GM03348 (cell line): ENCODE measurements at places on chromosomes 1 and 21.

DNA sequence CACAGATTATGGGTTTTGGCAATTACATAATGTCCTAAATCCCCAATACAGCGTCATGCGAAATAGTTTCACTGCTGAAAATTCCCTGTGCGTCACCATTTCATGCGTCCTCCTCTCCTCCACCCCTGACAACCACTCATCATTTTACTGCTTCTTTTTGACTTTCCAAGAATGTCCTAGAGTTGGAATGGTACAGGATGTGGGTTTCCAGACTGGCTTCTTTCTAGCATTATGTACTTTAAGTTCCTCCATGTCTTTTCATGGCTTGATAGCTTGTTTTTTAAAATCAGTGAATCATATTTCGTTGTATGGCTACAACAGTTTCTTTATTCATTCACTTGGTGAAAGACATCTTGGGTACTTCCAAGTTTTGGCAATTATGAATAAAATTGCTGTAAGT, 7.4 kb downstream of the NBPF3 start:
- no peak for DNase-seq

- no peak for DNase-seq
Measured at GRCh38 chr21:31902438-31902837, 29.6 kb downstream of the HUNK start.

DNA sequence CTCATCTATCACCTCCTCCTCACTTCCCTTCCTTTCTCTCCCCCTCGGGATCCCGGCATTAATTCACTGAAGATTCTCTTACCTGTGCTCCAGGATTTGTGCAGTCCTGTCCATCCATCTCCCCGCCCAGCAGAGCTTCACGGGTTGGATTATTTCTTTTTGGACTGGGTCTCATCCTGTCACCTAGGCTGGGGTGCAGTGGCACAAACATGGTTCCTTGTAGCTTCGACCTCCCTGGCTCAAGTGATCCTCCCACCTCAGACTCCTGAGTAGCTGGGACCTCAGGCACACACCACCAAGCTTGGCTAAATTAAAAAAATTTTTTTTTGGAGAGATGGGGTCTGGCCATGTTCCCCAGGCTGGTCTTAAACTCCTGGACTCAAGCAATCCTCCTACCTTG, 12.3 kb upstream of the CSF3R start:
- DNase-seq: no peak

GRCh38 chr1:205981257-205981656, 21.9 kb downstream of the RAB7B start:
- DNase-seq: no peak

DNA sequence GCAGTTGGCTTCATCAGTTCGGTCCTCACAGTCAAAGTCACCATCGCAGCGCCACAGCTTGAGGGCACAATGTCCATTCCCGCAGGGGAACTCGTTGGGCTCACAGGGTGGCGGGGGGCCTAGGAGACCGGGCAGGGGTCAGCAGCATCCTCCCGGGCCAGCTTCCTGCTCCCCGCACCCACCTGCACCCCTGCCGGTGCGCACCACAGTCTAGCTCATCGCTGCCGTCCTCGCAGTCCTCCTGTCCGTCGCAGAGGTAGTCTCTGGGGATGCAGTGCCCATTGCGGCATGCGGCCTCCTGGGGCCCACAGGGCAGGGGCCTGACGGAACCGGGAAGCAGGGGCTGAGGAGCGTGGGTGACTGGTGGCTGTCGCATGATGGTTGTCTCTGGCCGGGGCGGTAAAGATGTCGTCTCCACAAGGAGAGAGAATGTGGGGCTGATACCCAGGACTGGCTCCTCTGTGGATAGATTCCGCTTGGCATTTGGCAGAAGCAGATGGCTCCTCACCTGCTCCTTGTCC, 49.8 kb downstream of the HSPG2 start:
- no peak for DNase-seq

DNA sequence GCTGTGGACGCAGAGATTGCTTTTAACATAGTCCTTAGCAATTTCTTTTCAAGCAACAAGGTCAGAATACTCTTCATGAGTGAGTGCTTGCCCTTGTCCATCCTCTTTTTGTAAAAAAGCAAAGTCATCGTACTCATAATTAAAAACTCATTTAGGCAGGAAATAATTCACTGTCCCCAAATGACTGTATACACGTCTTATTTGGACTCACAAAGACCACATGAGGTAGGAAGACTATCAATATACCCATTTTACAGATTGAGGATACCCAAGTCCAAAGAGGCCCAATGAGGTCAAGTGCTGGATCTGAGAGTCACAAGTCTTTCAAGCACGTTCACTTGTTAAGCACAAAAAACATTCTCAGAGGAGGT, 13.2 kb downstream of the ITPKB start:
- no peak for DNase-seq

GRCh38 chr1:212633161-212633560, 24.6 kb downstream of the ATF3 start:
- DNase-seq: no peak

DNA sequence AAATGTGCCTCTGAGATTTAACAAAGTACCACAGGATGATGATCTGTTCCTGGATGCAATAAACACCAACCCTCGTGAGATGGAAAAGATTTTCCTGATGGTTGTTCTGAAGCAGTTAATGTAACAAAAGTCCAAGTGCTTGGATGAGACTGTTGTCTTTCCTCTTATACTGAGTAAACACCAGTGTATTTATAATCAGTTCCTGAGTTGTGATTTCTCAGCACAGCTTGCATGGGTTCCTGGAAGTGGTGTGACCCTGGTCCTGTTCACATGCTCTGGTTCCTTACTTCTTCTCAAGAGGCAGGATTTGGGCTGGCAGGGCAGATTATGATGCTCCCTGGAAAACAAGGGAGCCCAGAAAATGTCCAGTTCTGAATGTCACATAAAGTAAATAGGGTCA, 208.2 kb upstream of the USP24 start:
- no peak for DNase-seq

- no peak for DNase-seq
Measured at GRCh38 chr1:20223106-20223505, 36.8 kb upstream of the PLA2G2C start.

GRCh38 chr1:233641029-233641428, 27.1 kb downstream of the KCNK1 start:
- DNase-seq: no peak

GRCh38 chr21:34827445-34828235, 158.8 kb downstream of the CLIC6 start:
- no peak for DNase-seq

GRCh38 chr1:18635891-18636595, 5.4 kb downstream of the PAX7 start:
- DNase-seq: no peak

- DNase-seq: no peak
Measured at GRCh38 chr1:207470927-207471326, 16.8 kb downstream of the CR2 start.

DNA sequence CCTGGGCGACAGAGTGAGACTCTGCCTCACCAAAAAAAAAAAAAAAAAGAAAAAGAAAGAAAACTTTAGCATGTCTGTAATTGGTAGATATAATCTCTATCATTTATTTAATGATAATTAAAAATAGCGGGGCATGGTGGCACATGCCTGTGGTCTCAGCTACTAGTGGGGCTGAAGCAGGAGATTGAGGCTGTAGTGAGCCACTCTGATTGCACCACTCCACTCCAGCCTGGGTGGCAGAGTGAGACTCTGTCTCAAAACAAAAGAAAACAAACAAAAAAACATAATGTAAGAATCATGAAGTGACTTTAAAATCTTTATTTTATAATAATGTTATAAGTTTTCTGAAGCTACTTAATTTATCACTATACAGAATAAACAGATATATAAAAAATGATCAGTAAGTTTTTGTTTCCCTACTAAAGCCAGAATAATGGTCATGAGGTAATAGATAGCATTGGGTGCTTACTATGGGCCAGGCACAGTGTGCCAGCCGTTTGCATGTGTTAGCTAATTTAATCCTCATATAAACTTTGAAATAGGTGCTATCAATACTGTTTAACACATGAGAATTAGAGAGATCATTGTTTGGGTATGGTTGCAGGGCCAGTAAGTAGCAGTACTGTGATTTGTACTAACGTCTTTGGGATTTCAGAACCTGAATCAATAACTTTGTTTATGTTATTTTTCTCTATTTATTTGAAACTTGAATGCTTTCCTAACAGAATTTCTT, 23.8 kb downstream of the CLIC4 start:
- DNase-seq: no peak

- DNase-seq: peak; percentile 39
Measured at GRCh38 chr1:59498640-59499039, 201.7 kb downstream of the FGGY start.

DNA sequence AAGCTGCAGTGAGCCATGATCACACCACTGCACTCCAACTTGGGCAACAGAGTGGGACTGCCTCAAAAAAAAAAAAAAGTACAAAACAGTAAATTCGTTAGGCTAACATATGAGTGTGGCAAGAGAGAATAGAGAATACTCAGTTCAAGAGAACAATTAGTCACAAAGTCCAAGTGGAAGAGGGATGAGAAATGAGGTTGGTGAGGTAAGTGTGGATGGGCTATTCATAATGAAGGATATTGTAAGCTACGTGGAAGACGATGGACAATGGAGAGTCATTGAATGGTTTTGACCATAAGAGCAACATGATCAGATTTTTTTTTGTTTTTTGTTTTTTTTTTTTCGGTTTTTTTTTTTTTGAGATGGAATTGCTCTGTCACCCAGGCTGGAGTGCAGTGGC, 34.8 kb downstream of the WDTC1 start:
- DNase-seq: no peak

DNA sequence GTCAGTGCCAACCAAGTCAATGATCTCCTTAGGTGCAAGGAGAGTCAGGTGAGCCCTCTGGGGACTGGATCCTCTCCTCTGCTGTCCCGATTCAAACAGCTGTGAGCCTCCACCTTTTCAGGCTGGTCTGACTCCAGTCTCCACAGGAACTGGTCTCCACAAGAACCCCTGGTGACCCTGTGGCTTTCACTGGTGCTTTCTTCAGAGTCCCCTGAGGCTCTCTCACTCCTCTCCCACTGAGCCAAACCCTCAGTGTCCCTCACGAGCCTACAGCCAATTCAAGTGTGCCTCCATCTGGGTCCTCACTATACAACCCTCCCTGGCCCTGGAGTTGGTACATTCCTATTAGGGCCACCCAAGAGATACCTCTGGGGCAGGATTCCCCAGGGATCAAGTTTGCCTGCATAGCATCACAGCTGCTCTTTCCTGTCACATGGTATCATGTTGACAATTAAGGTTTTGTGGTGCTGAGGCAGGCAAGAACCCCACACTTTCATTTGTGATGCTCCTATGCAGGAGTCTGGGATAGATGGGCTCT, 5.2 kb upstream of the NGF start:
- no peak for DNase-seq

- DNase-seq: peak; percentile 48
Measured at GRCh38 chr1:78254517-78254916, 208.8 kb downstream of the GIPC2 start.

- DNase-seq: no peak
Measured at GRCh38 chr1:190963321-190963720, 485.7 kb upstream of the BRINP3 start.

DNA sequence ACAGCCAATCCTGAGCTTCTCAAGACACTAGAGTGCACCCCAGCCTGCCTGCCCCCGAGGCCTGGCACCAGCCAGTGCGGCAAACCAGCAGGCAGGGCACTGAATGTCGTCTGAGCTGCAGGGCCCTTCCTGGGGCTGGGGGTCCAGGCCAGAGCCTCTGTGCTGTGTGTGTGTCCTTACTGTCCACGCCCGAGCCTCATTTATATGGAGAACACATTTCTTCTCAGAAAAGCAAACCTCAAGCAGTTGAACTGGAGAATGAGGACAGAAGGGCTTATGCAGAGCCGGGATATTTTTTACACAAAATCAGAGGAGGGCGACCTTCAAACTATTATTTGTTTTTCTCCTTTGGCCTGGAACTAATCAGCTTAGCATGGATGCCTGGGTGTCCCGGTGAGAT, 52.7 kb downstream of the POFUT2 start:
- no peak for DNase-seq

GRCh38 chr21:46173573-46173972, 10.7 kb downstream of the SPATC1L start:
- no peak for DNase-seq

DNA sequence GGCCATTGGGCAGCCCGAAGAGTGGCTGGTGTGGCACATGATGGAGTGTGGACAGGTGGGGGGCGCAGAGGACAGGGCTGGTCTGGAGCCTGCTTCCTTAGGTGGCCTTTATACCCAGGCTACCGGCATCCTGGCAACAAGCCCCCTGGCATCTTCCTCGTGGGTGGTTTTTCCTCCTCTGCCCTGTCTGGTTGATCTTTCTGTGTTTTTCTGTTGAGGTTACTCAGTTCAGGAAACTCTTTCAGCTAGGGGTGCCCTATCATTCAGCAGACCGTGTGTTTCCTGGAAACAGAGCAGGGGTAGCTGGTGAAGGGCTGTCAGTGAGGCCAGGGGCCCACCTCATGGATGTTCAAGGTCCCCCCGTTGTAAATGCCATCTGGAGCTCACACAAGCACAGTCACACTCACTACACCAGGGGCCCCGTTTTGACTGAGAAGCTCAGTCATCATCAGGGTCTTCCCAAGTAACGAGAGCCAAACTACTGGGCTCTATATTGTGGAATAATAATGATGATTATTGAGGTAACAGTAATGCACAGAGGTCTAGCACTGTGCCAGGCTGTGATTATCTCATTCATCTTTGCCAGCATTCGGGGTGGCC, at the start of gene KRTAP12-4:
TSS of gene KRTAP12-4 (minus strand) at position 84 of the 600 bp plus-strand sequence. CDS start at position 39, 45 bp downstream.
- no peak for DNase-seq

DNA sequence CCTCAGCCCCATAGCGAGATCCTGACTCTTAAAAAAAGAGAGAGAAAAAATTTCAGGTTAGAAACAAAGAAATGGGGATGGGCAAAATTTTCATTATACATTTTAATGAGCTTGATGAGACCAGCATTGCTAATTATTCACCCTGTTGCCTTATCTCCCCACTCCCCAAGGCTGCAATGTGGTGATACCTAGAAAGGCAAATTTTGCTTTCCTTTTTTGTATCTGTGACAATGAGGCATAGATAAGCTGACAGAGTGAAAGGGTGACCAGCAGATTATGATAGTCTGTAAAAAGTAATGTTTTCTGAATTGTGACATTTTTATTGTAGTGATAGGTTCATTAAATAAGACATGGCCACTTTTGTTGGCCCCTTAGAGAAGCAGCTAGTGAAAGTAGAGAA, 12.9 kb downstream of the SRRM1 start:
- no peak for DNase-seq

GRCh38 chr1:31574749-31575368, 1.5 kb upstream of the TINAGL1 start:
- no peak for DNase-seq

DNA sequence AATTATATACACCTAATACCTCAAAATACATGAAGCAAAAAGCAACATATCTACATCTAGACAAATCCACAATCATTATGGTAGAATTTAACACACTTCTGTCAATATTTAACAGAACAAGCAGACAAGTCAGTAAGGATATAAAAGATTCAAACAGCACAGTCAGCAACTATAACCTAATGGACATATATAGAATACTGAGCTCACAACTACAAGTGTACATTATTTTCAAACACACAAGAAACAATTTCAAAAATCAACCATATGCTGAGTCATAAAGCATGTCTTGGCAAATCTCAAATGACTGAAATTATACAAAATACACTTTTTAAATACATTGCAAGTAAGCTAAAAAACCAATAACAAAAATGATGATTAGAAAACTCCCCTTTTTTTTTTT, 178.0 kb downstream of the TOMM20 start:
- DNase-seq: no peak
